ENCODE measurements at places on chromosomes 7 and 10.

DNA sequence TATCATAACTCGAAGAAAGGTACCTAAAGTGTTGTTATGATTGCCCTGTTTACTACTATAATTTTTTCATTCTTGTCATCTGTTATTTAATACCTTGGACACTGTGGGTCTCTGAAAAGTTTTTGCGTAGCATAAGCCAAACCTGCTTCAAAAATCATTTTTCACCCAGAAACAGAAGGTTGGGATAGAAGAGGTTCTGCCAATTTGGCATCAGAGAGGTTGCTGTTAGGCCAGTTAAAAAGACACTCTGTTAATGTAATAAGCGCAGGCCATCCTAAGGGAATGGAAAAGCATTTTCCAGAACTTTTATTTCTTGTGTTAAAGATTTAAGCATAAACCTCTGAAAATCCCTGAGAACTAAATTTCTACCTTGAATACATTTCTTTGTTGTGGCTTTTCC is 212.2 kb downstream of the BMPER start:
- no peak for DNase-seq

DNA sequence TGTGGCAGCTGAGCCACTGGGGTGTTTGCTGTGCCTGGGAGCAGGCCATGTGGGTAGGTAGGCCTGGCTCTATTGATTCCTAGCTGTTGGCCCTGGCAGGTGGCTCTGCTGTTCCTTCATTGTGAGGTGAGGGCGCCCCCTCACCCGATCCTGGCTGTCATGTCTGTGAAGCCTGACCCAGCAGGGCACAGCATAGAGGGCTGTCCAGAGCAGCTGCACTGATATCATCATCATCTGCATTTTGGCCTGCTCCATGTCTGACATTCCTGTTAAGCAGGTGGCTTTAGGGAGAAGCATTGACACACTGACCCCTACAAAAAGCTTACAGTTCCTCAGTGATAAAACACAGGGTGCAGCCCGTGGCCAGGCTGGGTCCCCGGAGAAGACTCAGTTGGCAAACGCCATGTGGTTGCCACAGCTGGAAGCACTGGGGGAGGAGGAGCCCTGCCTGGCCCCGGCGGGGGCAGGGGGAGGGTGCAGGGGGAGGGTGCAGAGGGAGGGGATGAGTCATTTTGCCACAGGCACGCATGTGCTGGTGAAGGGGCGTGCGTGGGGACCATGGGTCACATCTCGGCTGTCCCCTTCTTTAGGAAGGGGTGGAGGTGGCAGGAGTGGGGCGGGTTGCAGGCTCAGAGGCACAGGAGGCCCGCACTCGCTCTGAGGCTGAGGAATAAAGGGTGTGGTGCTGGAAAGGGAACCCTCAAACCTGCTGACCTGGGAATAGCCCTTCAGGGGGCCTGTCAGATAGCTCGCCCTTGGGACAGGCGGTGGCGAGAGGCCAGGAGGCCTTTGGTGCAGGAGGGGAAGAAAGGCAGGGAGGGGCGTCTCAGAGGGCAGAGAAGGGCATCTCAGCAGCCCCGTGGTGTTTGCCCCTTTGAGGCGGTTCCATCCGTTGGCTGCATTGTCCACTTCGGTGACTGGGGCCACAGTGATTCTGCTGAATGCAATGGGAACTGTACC is 31.6 kb downstream of the IKZF1 start:
- no peak for DNase-seq

GRCh38 chr7:128361411-128362379 is at the start of gene PRRT4:
PRRT4 (minus strand) TSS chr7:128361690.
- DNase-seq: no peak

DNA sequence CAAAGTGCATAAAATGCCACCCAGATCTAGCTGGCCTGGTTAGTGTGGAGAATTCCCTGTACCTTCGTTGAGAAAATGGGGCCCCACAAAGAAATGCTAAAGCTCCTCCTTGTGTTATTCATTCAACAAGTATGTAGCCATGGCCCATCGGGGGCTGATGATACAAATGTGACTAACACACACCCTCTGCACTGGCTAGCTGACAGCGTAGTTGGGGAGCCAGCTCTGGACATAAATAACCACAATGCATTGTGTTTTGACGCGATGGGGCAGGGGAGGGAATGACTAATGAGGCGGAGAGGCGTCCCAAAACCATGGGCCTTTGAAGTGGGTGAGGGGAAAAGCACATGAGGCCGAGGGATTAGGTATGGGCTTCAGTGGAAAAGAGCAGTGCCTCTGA is 28.2 kb upstream of the ASL start:
- no peak for DNase-seq

Data from NCI-H2081 treated with DMSO at 0.1 percent for 48 hours (cell line).